ENCODE measurements at places on chromosomes 12 and 14. TPM values are rescaled to one million over a fixed set of nuclear protein-coding genes. Genes with fewer than 3 reads are reported as not detected.

- DNase-seq: peak; percentile 76
Observed at GRCh38 chr12:685388-685787, 22.1 kb upstream of the NINJ2 start.

- no peak for DNase-seq
Observed at GRCh38 chr12:132600048-132601032, 10.0 kb downstream of the LRCOL1 start.

- DNase-seq: no peak
Observed at GRCh38 chr14:49982501-49982951, 89.6 kb downstream of the ARF6 start.

DNA sequence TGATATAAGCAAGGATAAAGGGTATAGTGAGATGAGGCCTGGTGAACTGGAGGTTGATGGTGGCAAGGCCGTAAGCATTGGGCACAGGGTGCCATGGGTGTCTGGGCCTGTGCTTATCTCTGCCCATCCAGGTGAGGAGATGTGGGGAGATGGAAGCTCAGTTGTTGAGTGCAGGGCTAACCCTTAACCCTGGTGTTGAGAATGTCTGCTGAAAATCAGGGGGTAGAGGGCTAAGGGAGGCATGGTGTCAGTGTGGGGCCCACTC, 86.1 kb downstream of the SYNE2 start:
- DNase-seq: no peak

GRCh38 chr12:65464930-65465329, 186.4 kb downstream of the MSRB3 start:
- DNase-seq: no peak

GRCh38 chr12:112788205-112788604, 3.3 kb upstream of the RPH3A start:
- no peak for DNase-seq

DNA sequence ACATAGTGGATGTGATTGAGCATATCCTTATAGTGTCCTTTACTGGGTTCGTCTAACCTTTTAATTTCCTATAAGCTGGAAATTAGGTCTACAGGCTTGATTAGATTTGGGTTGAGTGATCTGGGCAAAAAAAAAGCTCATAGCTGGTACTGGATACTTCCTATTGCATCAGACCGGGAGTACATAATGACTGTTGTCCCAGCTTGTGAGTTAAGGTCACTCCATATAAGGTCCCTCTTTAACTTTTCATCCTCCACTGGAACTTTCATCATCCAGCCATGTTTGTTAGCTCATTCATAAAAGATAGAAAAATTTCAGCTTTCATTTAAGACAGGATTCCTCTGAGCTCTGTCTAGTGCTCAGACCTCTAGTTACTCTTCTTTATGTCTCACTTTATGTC, 80.8 kb downstream of the C14orf132 start:
- no peak for DNase-seq

AGAP2 gene
- total RNA-seq: 54.1 TPM

BEGAIN gene
- not detected for total RNA-seq

RNASE3 gene
- total RNA-seq: not detected

MMP14 gene
- total RNA-seq: 8.0 TPM

CLEC9A gene
- not detected for total RNA-seq

PYGL gene
- 0.62 TPM for total RNA-seq
